ENCODE measurements at places on chromosomes 7 and 10.

DNA sequence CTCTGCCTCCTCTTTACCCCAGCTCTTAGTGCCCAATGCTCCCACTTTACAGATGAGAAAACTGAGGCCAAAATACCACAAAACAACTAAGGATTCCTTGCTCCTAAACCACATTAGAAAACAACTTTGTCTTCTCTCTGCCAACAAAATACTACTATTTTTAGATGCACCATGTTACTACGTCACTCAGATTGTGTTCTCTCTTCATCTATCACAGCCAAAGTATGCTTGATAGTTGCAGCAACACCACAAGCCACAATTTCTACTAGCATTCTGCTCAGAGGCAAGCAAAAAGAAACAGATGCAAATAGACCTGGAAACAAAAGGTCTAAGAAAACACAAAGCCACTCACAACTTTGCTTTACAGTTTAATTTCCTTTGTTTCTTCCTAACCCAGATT lies 3.3 kb upstream of the PDE1C start:
- DNase-seq: no peak

DNA sequence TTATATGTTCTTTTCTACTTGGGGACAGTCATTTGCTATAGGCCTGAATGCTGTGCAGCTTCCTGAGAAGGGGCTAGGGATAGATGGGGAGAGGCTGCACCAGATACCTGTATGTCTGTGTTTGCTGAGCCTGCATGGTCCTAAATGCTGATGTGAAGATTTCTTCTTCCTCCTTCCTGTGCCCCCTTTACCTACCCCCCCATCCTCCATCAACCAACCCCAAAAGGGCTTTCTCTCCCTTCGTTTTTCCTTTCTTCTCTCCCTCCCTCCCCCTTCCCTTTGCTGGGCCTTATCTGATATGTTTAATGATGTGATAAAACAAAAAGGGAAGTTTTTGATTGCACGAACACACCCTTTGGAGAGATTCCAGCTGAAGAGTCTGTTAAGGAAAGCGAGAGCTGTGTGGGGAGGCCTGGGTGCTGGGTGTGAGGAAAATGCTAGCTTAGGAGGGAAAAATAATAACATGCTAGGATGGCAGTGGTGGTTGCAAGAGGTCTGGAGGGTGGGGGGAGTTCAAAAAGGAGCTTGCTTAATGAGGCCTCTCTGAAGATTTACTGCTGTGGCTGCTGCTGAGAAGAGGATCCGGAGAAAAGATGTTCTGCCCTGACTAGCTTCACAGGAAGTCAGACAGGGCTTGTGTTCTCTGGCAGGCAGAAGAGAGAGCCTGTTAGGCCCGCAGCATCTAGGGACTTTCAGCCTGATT lies 101.8 kb downstream of the SAMD9 start:
- peak; percentile 43 for DNase-seq

- DNase-seq: no peak
Observed at GRCh38 chr7:55224810-55225209, 140.3 kb upstream of the LANCL2 start.

DNA sequence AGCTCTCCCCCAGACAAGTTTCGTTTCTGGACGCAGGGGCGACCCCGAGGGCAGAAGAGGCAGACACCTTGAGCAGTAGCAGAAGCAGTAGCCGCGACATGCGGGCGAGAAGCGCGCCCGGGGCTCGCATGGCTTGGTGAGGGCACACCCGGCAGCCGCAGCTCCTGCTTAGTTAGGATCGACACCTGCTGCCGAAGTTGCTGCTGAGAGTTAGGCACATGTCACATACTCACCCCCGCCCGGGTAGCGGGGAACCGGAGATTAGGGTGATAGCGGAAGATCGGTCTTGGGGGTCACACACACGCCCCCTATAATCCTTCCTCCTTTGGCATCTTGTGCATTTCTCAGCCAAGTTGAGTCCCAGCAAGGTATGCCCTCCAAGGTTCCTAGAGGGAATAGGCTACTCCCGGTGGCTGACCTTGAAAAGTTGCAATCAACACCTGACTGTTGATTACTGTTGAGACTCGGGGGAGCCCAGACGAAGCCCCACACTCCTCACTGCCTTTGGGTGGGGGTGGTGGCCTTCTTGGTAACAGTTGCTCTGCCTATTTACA lies 668 bp downstream of the GPR37 start:
- DNase-seq: no peak

DNA sequence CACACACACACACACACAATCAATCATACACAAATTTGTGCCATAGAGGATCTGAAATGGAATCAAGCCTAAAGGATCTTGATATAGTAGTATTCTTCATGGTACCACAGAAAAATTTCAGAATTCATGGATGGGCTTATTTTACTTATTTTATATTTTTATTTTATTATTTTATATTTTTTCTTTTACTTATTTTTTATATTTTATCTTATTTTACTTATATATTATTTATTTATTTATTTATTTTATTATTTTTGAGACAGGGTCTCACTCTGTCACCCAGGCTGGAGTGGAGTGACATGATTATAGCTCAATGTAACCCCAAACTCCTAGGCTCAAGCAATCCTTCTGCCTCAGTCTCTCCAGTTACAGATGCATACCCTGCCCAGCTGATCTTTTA lies 16.7 kb downstream of the SHTN1 start:
- DNase-seq: no peak
